ENCODE measurements at places on chromosomes 4 and X.
A peak's percentile ranks its signal among the peaks of the same experiment; 100 is the strongest.

DNA sequence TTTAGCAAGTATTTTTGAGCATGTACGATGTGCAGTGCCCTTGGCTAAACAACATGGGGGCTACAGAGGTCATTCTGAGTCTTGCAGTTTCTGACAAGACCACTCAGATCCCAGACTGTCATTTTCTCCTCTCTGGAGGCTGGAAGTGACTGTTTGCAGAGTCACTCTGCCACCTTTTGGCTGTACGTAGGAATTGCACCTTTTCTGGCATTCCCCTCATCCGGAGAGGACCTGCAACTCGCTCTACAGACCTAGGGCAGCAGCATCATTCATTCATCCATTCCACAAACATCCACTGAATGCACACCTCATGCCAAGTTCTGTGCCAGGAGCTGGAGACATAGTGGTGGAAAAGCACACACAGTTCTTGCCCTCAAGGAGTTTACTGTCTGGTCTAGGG lies 160.4 kb upstream of the GPR101 start:
- no peak for DNase-seq

- DNase-seq = no peak
Measured at GRCh38 chrX:72255445-72255844, 16.6 kb upstream of the ERCC6L start.

DNA sequence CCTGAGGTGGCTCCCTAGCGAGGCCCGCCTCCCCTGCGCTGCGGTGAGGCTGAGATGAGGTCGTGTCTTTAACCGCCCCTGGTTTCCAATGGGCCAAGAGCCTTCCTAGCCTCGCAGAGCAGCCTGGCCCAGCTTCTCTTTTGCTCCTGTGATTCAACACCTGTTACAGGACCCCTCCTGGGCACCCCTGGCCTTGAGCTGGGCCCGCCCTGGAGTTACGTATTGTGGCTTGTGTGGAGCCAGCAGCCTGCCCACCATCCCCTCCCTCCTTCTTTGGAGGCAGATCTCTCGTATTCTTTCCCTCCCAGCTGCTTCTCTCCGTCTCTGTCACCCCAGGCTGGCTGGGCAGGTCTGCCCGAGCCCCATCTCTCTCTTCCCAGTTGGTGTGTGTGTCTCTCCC lies 19.3 kb upstream of the UBA1 start:
- no peak for DNase-seq

- DNase-seq = peak; percentile 32
Measured at GRCh38 chr4:153684182-153684970, at the start of gene TLR2. TSS of gene TLR2 (plus strand) at chr4:153684280. CDS start at chr4:153702908, 18,628 bp downstream.

DNA sequence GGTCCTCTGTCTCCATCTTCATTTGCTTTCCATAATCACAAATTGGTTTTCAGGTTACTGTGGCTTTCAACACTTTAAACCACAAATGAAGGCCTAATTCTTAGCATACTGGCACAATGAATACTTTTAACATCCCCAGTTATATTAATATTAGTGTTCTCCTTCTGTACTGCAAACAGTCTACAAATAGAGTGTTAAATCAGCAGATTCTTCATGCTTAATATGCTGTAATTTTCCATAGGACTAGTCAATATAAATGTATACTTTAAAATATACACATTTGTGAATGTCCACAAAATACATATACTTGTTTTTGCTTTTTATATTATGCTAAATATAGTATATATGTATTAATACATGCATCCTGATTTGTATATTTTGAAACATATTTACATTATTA lies 72.6 kb downstream of the SH3RF1 start:
- no peak for DNase-seq

GRCh38 chrX:118548841-118549240 lies 53.2 kb downstream of the DOCK11 start:
- no peak for DNase-seq

DNA sequence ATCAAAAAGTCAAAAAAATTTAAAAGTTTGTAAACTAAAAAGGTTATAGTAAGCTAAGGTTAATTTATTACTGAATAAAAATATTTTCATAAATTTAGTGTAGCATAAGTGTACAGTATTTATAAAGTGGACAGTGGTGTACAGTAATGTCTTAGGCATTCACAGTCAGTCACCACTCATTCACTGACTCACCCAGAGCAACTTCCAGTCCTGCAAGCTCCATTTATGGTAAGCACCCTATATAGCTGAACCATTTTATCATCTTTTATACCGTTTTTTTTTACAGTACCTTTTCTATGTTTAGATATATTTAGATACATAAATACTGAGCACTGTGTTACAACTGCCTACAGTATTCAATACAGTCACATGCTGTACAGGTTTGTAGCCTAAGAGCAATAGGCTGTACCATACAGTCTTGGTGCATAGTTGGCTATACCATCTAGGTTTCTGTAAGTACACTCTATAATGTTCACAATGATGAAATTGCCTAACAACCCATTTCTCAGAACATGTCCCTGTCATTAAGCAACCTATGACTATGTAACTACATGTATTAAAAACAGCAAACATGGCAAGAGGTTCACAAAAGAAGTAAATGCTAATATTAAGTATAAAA lies 18.6 kb downstream of the ACSL4 start:
- no peak for DNase-seq

DNA sequence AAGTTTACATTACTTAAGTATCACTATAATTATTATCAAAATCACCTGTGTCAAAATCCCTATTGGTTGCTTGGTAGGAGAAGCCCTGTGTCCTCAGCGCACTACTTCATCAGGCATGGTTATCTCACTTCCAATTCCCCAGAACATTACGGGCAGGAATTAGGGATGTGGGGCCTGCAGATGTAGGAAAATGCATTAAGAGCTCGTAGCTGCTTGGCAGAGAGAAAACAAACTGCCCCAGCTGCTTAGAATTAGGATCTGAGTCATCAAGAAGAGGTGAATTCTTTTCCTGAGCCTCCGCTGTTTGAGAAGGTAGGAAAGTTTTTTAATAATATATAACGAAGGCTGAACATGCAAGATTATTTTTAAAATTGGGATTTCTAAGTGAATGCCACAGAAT lies 31.1 kb upstream of the CLNK start:
- DNase-seq = no peak

GRCh38 chr4:148539387-148539786 lies 97.2 kb upstream of the NR3C2 start:
- no peak for DNase-seq

- no peak for DNase-seq
Measured at GRCh38 chr4:132026166-132026565, 1122.9 kb upstream of the PCDH10 start.

GRCh38 chr4:825063-825970 lies 612 bp downstream of the CPLX1 start:
- DNase-seq = peak; percentile 27

- DNase-seq = no peak
Measured at GRCh38 chr4:100391863-100392262, 126.0 kb downstream of the EMCN start.

GRCh38 chr4:108171339-108172230 lies 2.9 kb upstream of the LEF1 start:
- DNase-seq = peak; percentile 72

DNA sequence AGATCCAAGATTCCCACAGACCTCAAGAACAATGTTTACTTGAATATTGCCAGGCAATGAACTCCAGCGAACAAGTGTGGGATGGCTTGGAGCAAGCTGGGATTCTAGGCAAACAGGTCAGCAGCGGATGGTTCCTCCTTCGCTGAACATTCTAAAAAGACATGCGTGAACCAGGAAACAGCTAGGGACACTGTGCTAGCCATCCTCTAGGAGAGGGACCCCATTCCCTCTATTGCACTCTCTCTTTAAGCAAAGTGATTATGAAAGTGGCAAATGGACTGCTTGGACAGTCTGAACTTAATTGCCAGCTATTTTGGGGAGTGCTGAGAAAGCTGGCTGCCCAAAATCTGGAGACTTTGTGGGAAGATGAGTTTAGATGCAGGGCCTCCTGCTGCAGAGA lies 29.9 kb upstream of the TEC start:
- DNase-seq = no peak

DNA sequence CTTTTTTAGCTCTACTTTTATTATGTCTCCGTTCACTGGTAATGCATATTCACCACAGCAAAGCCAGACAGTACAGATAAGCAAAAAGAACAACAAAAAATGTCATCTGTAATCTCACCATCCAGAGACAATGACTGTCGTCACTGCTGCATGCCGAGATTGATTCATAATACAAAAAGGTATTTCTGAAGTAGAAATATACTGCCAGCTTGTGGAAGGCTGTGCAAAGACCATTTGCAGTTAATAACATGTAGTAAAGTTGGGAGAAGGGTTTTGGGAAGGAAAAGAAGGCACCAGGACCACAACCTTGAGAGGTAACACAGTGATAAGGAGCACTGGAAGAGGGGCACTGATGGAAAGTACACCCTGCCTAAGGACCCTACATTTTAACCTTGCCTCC lies 223.0 kb upstream of the ZIC3 start:
- DNase-seq = no peak

GRCh38 chr4:179196511-179196910 lies 1754.3 kb upstream of the AGA start:
- DNase-seq = no peak

- DNase-seq = no peak
Measured at GRCh38 chr4:55491486-55491885, 55.2 kb downstream of the CLOCK start.

DNA sequence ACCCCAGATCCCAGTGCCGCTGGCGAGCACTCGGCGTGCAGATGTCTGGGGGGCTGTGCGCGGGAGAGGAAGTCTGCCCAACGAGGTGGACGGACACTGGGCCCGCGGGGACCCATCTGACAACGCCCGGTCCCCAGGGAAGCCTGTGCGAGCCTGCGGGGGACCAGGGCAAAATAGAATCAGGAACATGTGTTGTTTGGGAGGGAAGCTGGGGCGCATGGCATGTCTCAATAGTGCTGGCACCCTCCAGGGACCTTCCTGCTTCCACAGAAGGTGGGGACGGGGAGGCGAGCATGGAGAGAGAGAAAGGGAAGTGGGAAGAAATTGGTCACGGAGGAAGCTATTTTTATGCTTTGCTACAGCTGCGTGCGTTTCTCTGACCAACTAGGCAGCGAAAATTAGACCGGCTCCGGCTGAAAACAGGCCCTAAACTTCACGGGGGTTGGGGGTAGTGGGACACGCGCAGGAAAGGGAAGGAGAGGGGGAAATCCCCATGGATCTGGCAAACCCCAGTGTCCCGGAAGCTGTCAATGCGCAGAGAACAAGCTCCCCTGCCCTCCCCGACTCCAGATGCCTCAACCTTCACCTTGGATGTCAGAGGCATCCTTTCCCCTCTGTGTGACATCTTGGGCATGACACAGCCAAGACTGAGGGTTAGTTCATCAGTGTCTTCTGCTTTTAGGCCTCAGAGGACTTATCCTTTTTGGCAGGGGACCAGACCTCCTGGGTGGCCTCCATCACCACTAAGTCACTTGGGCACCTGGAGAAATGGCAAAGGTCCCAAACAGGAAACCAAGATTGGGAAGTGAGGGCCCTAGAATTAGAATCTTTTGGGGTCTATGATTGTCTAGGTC lies 169.8 kb upstream of the BCOR start:
- no peak for DNase-seq

GRCh38 chr4:140752291-140753068 lies 3.7 kb downstream of the TBC1D9 start:
- DNase-seq = no peak

DNA sequence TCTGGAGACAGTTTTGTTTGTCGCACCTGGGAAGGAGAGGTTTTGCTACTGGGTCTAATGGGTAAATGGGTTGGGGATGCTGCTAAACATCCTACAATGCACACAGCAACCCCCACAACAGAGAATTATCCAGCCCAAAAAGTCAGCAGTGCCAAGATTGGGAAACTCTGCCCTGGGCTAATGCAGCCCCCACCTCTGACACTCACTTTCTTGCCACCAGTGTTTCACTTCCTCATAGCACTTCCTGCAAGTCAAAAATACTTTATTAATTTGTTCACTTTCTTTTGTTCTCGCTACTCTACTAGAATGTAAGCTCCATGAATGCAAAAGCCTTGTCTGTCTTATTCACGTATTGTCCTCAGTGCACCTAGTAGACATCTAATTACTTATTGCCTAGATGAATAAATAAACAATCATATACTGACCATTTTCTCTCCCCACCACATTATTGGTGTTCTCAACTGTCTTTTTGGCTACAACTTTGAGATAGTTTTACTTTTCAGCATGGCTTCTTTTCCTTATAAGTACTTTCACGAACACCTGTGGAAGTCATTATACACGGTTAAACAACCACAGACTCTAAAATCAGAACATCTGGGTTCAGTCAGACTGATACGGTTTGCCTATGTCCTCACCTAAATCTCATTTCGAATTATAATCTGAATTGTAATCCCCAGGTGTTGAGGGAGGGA lies 82.0 kb upstream of the PITX2 start:
- no peak for DNase-seq

DNA sequence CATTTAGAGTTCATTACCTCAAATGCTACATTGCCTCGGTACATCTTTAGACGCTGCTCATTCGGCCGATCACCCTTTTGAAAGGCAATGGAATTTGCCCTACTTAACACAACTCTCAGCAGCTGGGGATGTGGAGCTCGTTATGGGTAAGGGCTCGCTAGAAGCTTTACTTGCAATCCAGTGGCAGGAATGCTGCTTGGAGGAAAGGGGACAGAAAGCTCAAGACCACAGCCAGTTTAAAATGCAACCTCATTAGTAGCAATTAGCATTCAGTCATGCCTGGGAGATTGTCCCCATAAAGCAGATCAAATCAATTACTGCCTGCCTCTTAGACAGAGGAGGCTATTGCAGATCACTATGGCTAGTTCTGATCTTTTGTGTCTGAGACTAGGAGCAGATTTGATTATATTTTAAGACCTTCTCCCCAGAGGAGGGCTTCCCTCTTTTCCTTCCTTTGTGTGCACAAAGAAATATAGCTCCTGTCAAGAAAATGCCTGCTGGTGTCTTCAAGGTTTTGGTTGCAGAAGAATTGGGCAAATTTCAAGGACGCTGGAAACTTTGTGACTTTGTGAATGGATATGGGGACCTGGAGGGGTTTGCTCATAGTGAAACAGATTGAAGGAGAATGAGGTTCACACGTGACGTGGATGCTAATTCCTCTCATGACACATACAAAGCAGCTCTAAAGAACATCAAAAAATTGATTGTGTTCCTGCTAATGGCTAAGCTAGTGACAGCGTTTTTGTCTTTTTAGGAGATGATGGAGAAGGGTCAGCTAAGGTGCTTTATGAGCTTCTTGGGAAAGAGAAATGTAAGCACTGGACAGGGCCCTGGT lies 237.5 kb upstream of the GLRA2 start:
- DNase-seq = no peak

GRCh38 chr4:53776141-53776540 lies 184.9 kb upstream of the LNX1 start:
- DNase-seq = no peak

DNA sequence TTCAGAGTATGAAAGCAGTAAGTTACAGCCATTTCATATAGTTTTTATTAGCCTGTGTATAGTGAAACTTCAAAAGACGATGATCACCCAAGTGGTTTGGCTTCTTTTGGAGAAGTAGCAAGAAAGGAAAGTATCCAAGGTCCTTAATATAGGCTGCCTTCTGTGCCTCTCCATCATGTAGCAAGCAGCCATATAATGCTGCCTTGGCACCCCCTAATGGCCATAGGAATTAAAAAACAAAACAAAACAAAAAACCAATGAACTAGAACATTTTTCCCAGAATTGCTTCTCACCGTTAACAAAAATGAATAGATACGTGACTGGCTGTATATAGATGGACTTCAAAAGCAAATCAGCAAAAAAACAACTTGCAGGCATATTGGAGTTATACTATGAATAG lies 18.9 kb downstream of the LAMP2 start:
- no peak for DNase-seq

Data from activated gamma-delta T cell treated with Interleukin-2 at 50 U/mL for 16 hours (primary cell).